ENCODE measurements at places on chromosomes 5 and 9.

DNA sequence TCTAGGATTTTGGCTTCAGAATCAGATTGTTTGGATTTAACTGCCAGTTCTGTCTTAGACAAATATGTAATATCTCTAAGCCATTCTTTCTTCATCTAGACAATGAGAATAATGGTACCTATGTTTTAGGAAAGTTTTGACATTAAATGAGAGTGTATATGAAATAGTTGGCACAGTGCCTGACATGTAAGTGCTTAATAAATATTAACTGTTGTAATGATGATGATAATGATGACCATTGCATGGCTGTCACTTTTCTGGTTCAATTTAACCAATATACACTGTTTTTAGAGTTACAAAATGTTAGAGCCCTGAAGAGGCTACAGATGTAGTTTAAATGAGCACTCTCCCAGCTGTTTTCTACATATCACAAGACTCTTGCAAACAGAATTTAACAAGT lies 131.7 kb downstream of the RANBP17 start:
- DNase-seq: no peak

GRCh38 chr9:91192381-91193086 lies 169.2 kb downstream of the AUH start:
- no peak for DNase-seq

DNA sequence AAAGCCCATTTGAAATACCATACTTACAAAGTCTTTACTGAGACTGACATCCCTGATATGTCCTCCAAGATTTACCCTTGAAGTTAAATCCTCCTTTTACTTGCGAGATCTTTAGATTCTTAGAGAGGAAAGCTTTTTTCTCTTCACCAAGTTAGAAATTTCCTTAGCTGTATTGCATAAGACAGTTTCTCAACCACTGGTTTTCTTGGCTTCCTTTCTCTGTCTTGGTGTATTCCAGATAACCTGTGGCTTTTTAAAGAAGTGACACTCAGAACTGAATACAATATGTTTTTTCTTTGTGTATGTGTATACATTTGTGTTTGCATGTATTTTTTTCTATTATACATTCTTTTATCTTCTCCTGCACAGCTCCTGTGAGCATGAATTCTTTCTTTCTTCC lies 65.0 kb downstream of the SNCAIP start:
- no peak for DNase-seq

- no peak for DNase-seq
Measured at GRCh38 chr9:106423575-106423974, 439.4 kb upstream of the ZNF462 start.

- peak; percentile 31 for DNase-seq
Measured at GRCh38 chr9:68740561-68740960, 35.5 kb downstream of the PIP5K1B start.

DNA sequence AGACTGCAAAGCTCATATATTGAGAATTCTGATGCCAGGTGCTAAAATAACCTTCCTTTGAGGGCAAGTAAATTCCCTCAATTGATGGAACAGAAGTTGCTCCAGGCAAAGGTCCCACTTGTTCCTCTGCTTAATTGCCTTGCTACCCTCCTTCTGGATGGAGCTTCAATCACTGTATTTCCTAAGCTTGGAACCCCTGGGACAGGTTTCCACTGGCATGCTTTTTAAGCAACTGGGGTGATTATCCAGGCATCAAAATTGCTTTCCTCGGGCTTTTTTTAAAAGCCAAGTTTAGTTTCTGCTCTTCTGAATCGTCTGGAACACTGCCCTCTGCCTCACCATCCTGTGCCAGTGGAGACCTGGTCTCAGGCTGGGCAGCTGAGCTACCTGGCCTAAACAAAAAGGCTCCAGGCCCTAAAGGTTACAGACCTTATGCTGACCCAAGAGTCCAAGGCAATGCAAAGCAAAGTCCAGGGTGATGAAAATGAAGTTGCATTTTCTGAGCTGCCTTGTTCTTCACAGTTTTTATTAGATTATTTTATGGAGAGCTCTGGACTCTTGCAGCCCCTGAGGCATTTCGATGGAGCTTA lies 167.9 kb upstream of the CD180 start:
- DNase-seq: no peak

- no peak for DNase-seq
Measured at GRCh38 chr5:122896598-122897282, 51.3 kb downstream of the SNX24 start.

DNA sequence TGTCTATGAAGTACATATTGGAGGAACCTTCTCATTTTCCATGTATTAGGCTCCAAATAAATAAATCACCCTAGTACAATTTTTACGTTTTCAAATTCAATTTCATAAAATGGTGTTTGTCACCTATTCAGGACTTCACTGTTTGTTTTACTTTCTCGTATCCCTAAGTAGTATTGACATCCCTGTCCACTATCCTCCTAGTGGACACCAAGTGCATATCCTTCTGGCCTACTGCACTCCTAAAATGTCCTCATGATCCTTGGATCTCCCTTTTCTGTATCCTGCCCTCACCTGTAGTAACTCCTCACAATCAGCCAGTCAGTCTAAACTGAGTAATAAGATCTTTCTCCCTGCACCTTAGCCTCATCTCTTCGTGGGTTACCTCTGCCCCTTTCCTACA lies 539.9 kb downstream of the DMRTA1 start:
- DNase-seq: no peak

GRCh38 chr5:173538654-173539053 lies 77.8 kb downstream of the BOD1 start:
- no peak for DNase-seq

DNA sequence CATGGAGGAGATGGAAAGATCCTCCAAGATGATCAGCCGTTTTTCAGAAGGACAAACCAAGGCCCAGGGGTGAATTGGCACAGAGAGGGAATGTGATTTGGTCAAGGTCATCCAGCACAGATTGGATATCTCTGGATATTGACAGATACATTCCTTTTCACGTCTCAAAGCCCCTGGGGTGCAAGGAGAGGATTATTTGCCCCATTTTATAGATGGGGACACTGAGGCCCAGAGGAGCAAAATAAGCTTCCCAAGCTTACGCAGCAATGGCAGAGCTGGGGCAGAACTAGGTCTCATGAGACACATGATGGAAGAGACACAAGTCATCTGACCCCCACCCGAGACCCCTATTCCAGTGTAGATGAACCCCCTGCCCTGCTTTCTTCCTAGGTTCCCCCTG lies 895 bp upstream of the PDGFRB start:
- no peak for DNase-seq

- DNase-seq: no peak
Measured at GRCh38 chr5:132540764-132541163, 2.6 kb downstream of the IL5 start.

DNA sequence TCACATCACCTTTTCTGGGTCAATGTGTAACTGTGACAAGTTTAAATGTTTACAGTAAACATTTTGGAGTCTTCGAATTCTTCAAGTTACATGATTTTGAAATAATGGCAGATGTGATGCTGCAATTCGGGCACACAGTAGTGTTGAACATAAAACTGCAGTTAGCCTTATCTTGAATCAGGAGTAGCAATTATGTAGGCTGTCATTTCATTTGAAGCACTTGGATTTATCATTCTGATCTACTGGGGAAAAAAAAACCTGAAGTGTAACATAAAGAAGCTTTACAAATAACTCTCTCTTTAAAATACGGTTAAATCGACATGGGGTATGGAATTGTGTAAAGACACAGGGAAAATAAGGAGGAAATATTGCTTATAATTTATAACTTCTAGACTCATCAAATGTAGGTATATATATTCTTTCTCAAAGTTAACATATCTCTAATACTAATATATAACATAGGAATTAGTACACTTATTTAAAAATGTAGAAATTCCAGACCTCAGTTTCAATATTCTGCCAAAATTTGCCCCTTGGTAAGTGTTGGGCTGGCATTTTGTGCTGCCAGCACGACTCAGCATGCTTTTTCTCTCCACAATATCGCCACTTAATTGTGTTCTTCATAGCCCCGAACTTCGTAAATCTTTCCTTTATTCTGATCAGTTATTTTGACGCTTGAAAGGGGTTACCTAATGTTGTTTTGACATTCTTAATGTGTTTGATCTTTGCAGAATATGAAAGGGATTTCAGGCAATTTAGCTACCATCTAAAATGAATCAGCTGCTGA lies 226.7 kb downstream of the PRR16 start:
- no peak for DNase-seq

DNA sequence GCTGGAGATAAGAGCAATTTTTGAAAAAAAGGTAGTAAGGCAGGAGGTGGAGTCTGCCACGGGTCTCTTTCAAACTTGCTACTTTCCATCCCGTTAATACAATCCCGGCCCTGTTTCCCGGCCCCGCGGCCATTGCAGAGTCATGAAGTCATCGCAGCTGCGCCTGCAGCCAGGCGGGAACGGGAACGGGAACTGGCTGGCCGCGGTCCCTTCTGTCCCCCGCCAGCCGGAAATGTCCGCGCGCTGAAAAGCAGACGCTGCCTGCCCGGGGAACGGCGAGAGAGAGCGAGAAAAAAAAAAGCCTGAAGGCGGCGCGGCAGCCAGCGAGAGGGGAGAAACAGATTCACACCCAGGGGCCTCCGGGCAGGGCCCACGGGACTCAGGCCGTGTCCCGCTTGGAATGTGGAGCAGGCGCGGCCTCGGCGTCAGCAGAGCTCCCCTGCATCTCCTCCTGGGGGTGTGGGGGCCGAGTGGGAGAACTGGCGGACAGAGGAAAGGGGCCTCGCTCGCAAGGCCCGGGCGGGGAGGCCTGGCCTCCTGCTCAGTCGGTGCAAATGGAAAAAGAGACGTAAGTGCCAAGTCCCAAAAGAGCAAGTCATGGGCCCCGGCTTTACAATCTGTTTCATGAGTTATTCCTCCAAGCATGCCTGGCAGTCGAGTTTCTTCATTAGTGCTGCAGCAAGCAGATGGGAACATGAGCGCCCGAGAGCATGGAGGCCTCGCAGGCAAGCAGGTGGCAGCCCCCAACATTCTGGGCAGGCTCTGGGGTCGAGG lies 201.2 kb upstream of the GAS1 start:
- DNase-seq: no peak

DNA sequence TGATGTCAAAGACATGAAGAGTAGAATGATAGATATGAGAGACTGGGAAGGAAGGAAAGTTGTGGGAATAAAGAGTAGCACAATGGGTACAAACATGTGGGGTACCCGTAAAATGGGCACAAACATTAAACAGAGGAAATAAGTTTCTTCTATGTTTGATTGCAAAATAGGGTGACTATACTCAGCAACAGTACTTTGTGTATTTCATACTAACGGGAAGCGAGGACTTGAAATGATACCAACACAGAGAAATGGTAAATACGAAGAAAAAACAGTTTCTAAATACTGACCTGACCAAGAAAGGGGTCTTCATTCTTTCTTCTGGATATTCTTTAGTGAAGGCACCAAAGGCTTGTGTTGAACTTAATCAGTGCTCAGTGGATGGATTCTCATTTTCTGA lies 31.1 kb downstream of the ATP6V0E1 start:
- no peak for DNase-seq

DNA sequence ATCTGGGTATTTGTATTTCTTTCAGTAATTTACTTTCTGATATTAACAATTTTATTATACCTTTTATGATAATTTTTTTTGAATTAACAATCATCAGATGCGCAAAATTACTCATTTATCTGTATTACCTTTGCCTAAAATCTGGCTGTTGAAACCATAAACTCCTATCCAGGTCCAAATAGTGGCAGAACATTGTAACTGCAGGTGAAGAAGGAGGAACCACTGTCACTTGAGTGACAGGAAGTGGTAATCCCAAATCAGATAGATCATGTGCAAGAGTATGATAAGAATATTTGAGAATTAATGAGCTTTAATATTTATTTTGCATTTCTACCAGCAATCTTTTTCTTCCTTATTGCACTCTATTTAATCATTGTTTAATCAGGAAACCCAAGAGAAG lies 139.3 kb upstream of the TLE4 start:
- DNase-seq: no peak

- no peak for DNase-seq
Measured at GRCh38 chr9:79570448-79571308, 1.1 kb upstream of the TLE4 start.

DNA sequence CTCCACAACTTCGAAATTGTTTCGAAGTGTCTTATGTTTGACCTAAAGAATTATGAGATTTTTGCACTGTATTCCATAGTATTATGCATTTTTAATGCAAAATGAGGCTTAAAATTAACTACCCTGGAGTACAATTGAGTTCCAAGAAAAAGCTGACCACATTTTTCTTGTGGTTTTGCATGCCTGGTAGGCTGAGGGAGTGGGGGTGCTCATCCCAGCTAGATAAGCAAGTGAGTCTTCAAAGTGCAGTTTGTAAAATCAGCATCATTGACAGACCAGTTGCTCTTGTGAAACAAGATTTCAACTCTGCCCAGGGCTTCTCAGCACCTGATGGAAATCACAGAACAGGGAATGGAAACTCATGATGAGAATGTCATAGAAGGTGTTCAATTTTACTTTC lies 17.0 kb upstream of the NDUFS4 start:
- no peak for DNase-seq

GRCh38 chr5:177300236-177300880 lies 3.2 kb downstream of the RAB24 start:
- DNase-seq: no peak

DNA sequence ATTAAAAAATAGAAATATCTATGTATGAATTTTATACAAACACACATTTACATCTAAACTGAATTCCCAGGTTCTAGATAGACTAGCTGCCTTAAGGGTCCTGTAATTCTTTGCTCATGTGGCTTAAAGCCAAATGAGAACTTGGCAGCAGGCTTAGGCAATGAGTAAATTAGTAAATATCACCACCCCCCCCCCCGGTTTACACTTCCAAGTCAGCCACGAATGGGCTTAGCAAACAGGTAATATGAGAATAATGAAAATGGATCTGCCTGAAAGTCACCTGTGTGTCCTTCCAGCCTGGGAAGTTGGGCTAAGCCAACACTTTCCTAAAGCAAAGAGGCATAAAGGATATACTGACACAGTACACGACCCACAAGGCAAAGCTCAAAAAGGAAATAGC lies 108.6 kb downstream of the KLHL3 start:
- no peak for DNase-seq

DNA sequence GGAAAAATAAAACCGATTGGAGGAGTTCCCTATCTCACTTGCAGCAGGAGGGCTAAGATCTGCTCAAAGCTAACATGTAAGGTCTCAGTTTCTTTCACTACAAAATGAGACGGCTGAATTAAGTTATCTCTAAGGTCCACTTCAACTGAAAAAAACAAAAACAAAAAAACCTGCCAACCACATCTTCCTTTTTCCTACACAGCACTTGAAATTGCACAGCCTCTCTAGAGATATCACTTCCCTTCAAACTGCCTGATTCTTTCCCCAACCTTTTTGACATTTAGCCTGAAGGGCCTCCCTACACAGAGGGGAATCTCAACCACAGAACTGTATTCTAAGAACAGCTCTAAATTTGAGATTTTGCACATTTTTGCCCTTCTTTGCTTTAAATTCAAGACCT lies 227.9 kb upstream of the TARS1 start:
- DNase-seq: no peak

DNA sequence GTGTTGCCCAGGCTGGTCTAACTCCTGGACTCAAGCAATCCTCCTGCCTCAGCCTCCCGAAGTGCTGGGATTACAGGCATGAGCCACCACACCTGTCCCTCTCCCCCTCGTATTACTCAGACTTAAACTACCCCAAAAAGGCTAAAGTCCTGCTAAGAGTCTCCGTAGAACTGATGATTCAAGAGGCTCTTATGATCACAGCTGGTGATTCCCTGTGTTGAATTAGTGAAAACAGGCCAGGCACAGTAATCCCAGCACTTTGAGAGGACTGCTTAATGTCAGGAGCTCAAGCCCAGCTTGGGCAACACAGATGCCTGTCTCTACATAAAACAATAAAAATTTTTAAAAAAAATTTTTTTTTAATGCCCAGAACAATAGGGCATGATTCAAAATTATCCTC lies 9.2 kb downstream of the CDC26 start:
- DNase-seq: no peak

- DNase-seq: no peak
Measured at GRCh38 chr5:180381851-180382480, 28.8 kb upstream of the GFPT2 start.

Measured in NCI-H1417 treated with DMSO at 0.1 percent for 48 hours (cell line).